ENCODE measurements at places on chromosomes 5 and 9. TPM values are rescaled to one million over a fixed set of nuclear protein-coding genes. Genes with fewer than 3 reads are reported as not detected.

The VLDLR gene
- total RNA-seq: not detected

The HTR1A gene
- total RNA-seq: not detected

The FCN2 gene
- not detected for total RNA-seq

The GPR151 gene
- not detected for total RNA-seq

The DPH7 gene
- 52.5 TPM for total RNA-seq

The CCDC187 gene
- total RNA-seq: 0.67 TPM

The FOXD1 gene
- 3.3 TPM for total RNA-seq

The DRD1 gene
- not detected for total RNA-seq

The NFIB gene
- total RNA-seq: 156 TPM

The SUSD1 gene
- 16.3 TPM for total RNA-seq

Data from Peyer's patch (tissue), 4 donors.